AG09309 (cell line): ENCODE measurements at places on chromosomes 4 and X.

DNA sequence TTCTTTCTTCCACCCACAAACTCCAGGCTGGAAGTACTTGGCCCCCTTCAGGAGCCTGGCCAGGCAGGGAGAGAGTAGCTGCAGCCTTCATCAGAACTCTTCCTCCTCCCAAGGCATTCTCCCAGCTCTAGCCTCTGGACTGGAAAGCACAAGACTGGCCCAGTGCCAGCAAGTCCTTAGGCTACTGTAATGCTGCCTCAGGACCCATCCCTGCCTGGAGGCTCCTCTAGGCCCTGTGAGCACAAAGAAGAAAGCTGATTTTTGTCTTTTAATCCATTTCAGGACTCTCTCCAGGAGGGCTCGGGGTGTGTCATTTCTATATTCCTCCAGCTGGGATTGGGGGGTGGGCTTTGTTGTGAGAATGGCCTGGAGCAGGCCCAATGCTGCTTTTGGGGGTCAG lies 10.8 kb downstream of the AWAT2 start:
- DNase-seq = no peak

DNA sequence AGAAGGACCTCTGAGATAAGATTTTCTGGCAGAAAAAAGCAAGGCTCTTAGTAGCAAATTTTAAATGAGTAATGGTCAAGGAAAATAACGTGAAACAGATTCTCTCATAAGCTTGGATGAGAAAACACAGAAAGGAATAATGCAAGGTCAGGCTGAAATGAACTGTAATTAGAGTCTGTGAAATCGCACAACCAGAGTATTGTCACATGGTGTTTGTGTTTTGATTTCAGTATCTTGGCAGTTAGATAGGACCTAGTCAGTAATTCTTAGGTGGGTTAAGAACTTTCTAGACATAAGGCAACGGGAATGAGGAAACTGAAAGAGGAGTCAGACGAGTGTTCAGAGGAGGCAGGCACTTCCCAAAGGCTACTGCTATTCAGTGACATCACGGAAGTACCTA lies 34.6 kb downstream of the LIMCH1 start:
- no peak for DNase-seq

- DNase-seq = no peak
Observed at GRCh38 chrX:87064502-87064901, 453.1 kb upstream of the KLHL4 start.

- no peak for DNase-seq
Observed at GRCh38 chr4:119646347-119647071, 17.9 kb upstream of the PDE5A start.

- no peak for DNase-seq
Observed at GRCh38 chrX:42289492-42290385, 366.4 kb upstream of the CASK start.

DNA sequence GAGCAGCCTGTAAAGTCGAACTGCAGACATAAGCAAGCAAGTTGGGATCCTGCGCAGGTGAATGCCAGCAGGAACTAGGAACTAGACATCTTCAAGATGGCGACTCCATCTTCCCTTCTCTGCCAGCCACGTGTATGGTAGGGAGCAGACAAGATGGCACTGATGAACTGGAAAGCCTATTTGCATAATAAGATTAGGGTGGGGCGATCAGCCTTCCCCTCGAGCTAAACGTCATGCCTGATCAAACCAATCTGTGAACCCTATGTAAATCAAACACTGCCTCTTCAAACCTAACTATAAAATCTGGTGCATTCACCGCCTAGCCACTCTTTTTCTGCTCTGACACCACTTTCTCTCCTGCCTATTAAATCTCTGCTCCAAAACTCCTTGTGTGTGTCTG lies 28.1 kb upstream of the LGI2 start:
- no peak for DNase-seq

DNA sequence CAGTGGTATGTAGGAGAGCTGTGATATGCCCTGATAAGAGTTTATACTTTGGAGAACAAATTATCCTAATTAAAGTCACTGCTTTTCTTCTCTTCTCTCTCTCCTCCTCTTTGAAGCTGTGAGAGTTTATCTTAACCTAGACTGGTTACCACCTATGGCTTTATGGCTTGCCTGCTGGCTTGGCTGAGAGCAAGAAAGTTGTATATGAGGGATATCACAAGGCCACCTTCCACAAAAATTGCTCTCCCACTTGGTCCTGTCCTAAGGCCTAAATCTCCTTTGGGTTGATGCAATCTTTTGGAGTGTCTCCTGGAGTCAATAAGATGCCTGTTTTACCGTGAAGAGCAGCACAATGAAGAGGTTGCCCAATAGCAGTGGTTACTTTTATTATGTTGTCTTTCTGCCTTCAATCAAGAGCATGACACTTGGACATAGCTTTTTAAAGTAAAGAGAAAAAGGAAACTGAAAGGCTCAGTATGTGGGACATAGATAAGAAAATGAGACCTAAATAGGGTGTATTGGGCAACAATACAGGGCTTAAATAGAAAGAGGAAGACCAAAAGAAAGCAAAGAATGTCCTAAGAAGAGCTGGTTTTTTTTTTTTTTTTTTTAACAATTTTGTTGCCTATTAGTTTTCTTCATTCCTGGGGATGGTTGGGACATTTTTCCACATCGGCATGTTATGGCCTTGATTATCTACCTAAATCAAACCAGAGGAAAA lies 9.2 kb downstream of the GUCY1A1 start:
- DNase-seq = peak; percentile 11

DNA sequence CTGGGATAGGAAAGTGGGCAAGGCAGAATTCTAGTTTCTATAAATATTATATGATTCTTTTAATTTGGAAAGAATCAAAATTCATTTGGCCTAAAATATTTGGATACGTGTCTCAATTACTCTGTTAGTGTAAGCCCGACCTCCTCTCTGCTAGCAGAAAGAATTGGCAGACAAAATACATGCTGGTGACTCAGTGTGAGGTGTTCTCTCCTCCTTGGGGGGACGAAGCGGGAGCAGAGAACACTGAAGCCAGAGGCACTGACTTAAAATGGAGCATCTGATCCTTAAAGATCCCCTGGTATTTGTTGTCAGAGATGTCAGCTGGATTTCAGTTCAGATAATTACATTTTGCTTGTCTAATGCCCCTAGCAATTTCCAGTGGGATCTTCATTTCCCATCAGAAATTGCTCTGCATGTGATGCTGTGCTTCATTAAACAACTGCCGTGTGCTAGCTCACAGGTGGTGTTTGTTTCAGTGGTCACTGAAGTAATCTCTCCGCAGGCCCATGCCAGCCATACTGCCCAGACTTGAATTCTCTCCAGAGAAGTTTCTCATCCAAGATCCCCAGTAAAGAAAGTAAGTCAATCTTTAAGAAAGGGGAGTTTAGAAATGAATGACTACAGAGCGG lies 188.7 kb upstream of the TLL1 start:
- peak; percentile 11 for DNase-seq
